ENCODE measurements at places on chromosomes 11 and 22. TPM values are rescaled to one million over a fixed set of nuclear protein-coding genes. Genes with fewer than 3 reads are reported as not detected.
A peak's percentile ranks its signal among the peaks of the same experiment; 100 is the strongest.

GRCh38 chr11:71221201-71221600 lies 31.2 kb downstream of the SHANK2 start:
- no peak overlapping the region for H3K27ac ChIP-seq
- H3K36me3 ChIP-seq, result no peaks in the 10 kb centered on the region
- no peak for DNase-seq
- peaks cover 2% of the 10 kb centered on the region for H3K4me1 ChIP-seq

DNA sequence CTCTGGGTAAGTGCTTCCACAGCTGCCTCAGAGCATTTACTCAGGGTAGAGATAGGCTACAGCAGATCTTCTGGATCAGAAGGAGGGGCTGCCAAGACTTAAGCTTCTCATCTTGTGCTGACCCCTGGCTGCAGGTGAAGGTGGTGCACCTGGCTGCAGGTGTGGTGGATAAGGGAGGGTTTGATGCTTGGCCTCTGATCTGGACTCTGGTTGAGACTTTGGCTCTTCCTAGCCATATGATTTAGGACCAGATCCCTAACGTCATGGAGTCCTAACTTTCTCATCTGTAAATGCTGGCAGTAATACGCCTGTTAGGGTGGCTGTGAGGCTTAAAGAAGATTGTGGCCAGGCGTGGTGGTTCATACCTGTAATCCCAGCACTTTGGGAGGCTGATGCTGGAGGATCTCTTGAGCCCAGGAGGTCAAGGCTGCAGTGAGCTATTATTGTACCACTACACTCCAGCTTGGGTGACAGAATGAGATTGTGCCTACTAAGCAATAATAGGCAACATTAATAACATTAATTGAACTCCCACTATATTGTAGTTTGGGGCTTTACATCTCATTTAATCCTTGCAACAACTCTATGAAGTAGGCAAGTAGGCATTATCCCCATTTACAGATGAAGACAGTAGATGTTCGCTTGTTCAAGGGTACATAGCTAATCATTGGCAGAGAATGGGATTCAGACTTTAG lies 10.7 kb downstream of the DTX4 start:
- H3K27ac ChIP-seq, result no peak overlapping the region
- peak; percentile 52 for DNase-seq
- no peaks in the 10 kb centered on the region for H3K36me3 ChIP-seq
- peaks cover 62% of the 10 kb centered on the region for H3K4me1 ChIP-seq
- no peak overlapping the region for H3K4me3 ChIP-seq

GRCh38 chr11:64339754-64340408 lies at the start of gene CCDC88B:
Gene CCDC88B (plus strand): TSS chr11:64340204. CDS start chr11:64340267, 63 bp downstream.
- no peak within 1 kb of the TSS for H3K27ac ChIP-seq
- no peak for DNase-seq
- H3K4me3 ChIP-seq, result peak within 1 kb of the TSS; percentile 49
- H3K36me3 ChIP-seq, result no peaks in the 10 kb centered on the region
- peaks cover 17% of the 10 kb centered on the region for H3K4me1 ChIP-seq

GRCh38 chr11:35135222-35135621 lies 3.7 kb upstream of the CD44 start:
- H3K27ac ChIP-seq, result no peak overlapping the region
- no peaks in the 10 kb centered on the region for H3K36me3 ChIP-seq
- H3K27me3 ChIP-seq, result peaks cover 52% of the 10 kb centered on the region
- DNase-seq, result no peak
- H3K4me3 ChIP-seq, result no peak overlapping the region
- H3K4me1 ChIP-seq, result peaks cover 9% of the 10 kb centered on the region

DNA sequence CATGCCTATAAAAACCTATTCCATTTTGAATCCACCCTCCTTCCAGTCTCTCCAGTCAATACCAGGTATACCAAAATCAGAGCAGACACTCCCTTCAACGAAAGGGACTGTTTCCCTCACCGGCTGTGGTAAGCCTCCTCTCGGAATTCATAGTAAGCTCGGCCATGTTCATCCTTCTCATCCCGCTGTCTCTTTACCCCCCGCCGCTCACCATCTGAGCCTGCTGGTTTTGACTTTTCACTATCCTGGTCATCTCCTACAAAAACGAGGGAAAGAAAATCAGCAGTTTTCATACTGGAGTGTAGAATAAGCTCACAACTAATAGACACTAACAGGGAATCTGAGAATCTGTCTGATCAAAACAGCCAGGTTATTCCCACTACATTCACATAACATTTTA lies 3.1 kb downstream of the HNRNPUL2 start:
- H3K4me3 ChIP-seq, result peak overlapping the region; percentile 79
- H3K27ac ChIP-seq, result peak overlapping the region; percentile 4
- no peaks in the 10 kb centered on the region for H3K27me3 ChIP-seq

- peaks cover 36% of the 10 kb centered on the region for H3K4me1 ChIP-seq
- DNase-seq, result no peak
- H3K27ac ChIP-seq, result no peak overlapping the region
- H3K4me3 ChIP-seq, result no peak overlapping the region
These were observed 204.4 kb upstream of the SORL1-AS1 start for GRCh38 chr11:121657146-121657545.

DNA sequence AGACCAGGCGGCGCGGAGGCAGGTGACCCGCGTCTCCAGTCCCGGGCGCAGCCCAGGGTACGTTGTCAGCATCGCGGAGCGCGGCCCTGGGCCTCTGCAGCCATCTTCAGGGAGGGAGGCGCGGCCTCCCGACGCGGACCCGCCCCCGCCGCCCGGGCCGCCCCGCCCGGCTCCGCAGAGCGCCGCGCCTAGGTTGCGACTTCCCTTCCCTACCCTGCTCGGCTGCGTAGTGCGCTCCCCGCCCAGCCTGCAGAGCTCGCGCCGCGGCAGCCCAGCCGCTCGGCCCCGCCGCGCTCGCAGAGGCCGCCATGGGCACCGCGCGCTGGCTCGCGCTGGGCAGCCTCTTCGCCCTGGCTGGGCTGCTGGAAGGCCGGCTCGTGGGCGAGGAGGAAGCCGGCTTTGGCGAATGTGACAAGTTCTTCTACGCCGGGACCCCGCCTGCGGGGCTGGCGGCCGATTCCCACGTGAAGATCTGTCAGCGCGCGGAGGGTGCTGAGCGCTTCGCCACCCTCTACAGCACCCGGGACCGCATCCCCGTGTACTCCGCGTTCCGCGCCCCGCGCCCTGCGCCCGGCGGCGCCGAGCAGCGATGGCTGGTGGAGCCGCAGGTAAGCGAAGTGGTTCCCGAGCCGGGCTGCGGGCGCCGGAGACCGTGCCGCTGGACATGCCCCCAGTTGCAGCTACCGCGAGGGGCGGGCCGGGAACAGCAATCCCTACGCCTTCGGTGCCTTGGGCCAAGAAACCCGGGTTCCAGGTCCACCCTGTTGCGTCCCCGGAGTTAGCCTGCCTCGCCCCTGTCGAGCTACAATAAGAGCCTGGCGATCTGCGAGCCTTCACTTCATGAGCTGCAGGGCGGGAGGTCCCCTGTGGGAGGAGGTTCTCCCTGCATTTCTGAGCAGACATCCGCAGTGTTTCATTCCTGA lies at the start of gene ENDOD1:
ENDOD1 (plus strand) TSS at position 227 of the 923 bp plus-strand sequence; CDS start at position 309, 82 bp downstream.
- H3K27me3 ChIP-seq, result peaks cover 43% of the 10 kb centered on the region
- H3K4me1 ChIP-seq, result peaks cover 10% of the 10 kb centered on the region
- peak; percentile 94 for DNase-seq
- H3K4me3 ChIP-seq, result peak within 1 kb of the TSS; percentile 97

DNA sequence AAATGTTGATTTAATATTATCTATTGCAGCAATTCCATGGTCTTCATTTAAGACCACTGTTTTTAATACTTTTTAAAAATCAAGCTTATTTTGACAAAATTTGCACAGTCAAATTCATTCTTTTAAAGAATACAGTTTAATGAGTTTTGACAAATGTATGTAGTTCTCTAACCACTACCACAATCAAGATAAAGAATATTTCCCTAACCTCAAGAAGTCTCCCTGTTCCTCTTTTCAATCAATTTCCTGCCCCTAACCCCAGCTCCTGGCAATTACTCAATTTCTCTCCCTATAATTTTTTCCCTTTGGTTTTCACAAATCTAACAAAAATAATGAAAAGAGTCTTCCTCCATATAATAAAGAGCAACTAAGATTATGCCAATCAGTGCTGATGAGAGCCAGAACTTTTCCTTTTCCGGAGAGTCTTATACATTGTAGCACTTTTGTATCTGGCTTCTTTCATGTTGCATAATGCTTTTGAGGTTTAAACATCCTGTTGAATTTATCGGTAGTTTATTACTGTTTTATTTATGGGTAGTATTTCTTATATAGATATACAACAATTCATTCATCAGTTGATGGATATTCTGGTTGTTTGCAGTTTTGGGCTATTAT lies 231.7 kb downstream of the AASDHPPT start:
- H3K27me3 ChIP-seq, result no peaks in the 10 kb centered on the region
- no peaks in the 10 kb centered on the region for H3K36me3 ChIP-seq
- no peaks in the 10 kb centered on the region for H3K4me1 ChIP-seq
- H3K4me3 ChIP-seq, result no peak overlapping the region
- H3K27ac ChIP-seq, result no peak overlapping the region

GRCh38 chr11:34340653-34341052 lies 17.2 kb downstream of the ABTB2 start:
- H3K27me3 ChIP-seq, result no peaks in the 10 kb centered on the region
- H3K4me1 ChIP-seq, result peaks cover 12% of the 10 kb centered on the region
- H3K27ac ChIP-seq, result no peak overlapping the region
- DNase-seq, result no peak
- no peaks in the 10 kb centered on the region for H3K36me3 ChIP-seq
- H3K4me3 ChIP-seq, result no peak overlapping the region

DNA sequence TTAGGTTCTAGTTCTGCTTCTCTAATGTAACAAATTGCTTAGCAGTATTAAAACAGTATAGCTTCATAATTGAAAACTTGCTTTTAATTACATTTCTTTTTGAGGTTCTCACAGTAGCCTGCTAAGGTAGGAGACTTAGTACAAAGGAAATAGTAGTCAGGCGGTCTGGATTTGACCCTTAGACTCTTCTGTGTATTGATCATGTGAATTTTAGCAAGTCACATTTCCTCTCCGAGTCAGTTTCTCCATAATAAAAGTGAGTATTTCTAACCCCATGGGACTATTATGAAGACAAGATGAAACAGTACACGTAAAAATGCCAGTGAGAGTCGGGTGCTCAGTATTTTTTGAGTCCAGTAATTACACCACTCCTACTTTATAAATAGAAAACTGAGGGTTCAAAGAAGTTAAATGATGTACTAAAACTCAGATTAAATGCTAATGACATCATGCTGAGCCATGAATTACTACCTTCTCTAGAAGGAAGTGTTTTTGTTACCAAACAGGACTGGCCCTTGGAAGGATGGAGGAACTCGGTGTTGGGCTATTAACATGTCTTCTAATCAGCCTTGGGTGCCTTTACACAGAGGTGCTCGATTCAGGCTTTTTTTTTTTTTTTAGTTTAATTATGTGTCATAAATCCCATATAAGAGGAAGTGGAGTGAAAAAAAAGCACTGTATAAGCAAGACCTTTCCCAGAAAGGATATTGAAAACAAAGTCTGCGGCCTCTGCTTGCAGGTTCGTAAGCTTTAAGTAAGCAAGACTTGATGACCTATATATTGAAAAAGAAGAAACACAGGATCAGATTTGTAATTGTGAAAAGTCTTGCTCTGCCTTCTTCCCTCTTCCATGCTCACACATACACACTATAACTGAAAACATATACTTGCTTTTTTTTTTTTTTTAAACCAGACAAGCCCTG lies 109.0 kb downstream of the EMSY start:
- H3K27me3 ChIP-seq, result no peaks in the 10 kb centered on the region
- H3K36me3 ChIP-seq, result peaks cover 5% of the 10 kb centered on the region
- H3K4me1 ChIP-seq, result no peaks in the 10 kb centered on the region
- DNase-seq, result no peak
- no peak overlapping the region for H3K27ac ChIP-seq
- no peak overlapping the region for H3K4me3 ChIP-seq

DNA sequence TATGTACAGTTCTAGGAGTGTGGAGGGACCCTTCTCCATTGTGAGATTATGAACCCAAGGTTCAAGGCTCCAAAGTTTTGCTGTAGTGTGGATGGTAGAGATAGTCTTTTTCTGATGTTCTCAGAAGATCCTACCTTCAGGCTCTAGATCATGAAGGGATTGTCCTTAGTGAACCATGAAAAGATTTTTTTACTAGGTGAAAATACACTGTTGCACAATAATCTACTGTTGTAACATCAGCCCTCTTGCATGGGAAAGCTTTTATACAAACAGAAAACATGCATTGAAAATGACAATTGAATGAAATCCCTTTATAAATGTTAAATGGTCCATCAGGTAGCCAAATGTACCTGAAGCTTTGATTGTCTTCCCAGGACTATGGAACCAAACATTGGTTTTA lies 177.8 kb downstream of the FAM76B start:
- no peaks in the 10 kb centered on the region for H3K36me3 ChIP-seq
- no peak overlapping the region for H3K27ac ChIP-seq
- H3K4me1 ChIP-seq, result peaks cover 29% of the 10 kb centered on the region
- DNase-seq, result no peak
- H3K4me3 ChIP-seq, result no peak overlapping the region

DNA sequence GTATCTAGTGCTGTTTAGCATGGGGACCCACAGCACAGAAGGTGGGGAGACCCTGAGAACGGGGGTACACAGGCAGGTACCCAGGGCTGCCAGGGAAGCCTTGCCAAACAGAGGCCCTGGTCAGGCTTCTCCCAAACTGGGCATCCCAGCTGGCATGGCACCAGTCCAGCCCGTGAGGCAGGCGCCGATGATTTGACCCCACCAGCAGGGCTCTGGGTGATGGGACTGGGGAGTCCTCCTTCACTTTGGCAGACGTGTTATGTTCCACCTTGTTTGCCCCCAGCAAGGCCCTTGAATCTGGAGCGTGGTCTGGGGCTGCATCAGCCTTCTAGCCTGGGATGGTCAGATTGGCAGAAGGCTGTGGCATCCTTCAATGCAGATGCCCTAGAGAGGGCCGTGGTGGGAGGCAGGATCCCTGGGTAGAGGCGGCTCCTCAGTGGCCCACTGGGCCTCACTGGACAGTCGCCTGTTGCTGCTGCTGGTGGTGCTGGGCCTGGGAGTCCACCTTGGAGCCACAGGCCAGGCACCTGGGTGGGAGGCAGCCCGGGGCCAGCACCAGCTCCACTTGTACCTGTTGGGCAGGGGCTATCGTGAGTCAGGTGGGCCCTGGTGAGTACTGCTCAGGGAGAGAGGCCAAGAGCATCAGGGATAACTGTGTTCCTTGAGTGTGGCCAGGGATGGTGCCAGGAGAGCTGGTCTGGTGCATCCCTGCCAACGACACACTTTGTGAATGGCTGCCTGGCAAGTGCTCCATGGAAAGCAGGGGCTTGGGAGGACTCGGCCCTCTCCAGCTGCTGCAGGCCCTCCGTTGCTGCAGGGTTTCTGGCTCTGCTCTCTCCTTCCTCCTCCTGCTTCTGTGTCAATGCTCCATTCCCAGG lies 3.3 kb downstream of the ADORA2A start:
- H3K36me3 ChIP-seq, result no peaks in the 10 kb centered on the region
- DNase-seq, result no peak
- peaks cover 19% of the 10 kb centered on the region for H3K27me3 ChIP-seq
- H3K27ac ChIP-seq, result no peak overlapping the region

GRCh38 chr11:45224766-45225165 lies 61.4 kb downstream of the SYT13 start:
- no peaks in the 10 kb centered on the region for H3K36me3 ChIP-seq
- no peak for DNase-seq
- no peaks in the 10 kb centered on the region for H3K4me1 ChIP-seq
- no peak overlapping the region for H3K27ac ChIP-seq
- H3K27me3 ChIP-seq, result no peaks in the 10 kb centered on the region

- no peaks in the 10 kb centered on the region for H3K27me3 ChIP-seq
- no peak overlapping the region for H3K4me3 ChIP-seq
These were observed 39.3 kb upstream of the SORL1 start for GRCh38 chr11:121412711-121413415.

- H3K4me1 ChIP-seq, result no peaks in the 10 kb centered on the region
- no peak for DNase-seq
- H3K27me3 ChIP-seq, result no peaks in the 10 kb centered on the region
- no peak overlapping the region for H3K4me3 ChIP-seq
- no peaks in the 10 kb centered on the region for H3K36me3 ChIP-seq
- H3K27ac ChIP-seq, result no peak overlapping the region
These were observed 42.4 kb downstream of the AMPD3 start for GRCh38 chr11:10497371-10498021.

CYP2D6 gene
- 1.5 TPM for total RNA-seq

DEFB131B gene
- total RNA-seq, result not detected

OR51V1 gene
- total RNA-seq, result not detected

PATE4 gene
- not detected for total RNA-seq

Data from neural progenitor cell (in vitro differentiated cells).